ENCODE measurements at places on chromosomes 7 and 10.

- DNase-seq: no peak
These were observed 152.6 kb upstream of the PFKP start for GRCh38 chr10:2914741-2915140.

GRCh38 chr10:124650263-124650662 lies 93.9 kb downstream of the FAM53B start:
- no peak for DNase-seq

DNA sequence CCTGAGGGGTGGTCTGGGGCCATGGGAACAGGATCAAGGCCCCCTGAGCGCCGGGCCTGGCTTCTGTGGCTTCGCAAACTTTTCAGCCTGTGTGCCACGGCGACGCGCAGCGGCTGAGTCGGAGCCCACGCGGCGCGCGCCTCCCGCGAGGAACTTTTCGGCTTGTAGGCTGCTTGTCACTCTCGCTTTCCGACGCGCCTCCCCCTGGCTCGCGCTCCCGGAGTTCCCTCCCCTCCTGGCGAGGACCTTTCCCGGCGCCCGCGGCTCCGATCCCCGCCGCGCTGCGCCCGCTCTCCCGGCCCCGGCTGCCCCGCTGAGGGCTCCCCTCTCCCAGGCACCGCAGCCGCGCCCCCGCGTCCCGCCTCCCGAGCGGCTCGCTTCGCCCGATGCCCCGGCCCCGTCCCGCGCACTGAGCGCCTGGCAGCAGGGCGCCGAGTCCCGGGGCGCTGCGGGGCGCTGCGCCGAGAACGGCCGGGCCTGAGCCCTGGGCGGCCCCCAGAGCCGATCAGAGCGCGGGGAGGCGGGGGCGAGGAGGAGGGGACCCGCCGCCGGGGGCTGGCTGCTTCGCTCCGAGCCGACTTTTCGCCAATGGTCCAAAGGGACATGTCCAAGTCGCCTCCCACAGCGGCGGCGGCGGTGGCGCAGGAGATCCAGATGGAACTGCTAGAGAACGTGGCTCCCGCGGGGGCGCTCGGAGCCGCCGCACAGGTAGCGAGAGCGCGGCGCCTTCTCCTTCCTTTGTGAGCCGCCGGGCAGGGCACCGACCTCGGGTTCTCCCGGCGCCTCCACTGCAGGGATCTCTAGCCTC lies at the start of gene CACNB2:
TSS of gene CACNB2 (plus strand) at position 276 of the 808 bp plus-strand sequence.
- DNase-seq: no peak

- DNase-seq: no peak
These were observed 13.2 kb downstream of the ALKBH4 start for GRCh38 chr7:102451371-102452054.

DNA sequence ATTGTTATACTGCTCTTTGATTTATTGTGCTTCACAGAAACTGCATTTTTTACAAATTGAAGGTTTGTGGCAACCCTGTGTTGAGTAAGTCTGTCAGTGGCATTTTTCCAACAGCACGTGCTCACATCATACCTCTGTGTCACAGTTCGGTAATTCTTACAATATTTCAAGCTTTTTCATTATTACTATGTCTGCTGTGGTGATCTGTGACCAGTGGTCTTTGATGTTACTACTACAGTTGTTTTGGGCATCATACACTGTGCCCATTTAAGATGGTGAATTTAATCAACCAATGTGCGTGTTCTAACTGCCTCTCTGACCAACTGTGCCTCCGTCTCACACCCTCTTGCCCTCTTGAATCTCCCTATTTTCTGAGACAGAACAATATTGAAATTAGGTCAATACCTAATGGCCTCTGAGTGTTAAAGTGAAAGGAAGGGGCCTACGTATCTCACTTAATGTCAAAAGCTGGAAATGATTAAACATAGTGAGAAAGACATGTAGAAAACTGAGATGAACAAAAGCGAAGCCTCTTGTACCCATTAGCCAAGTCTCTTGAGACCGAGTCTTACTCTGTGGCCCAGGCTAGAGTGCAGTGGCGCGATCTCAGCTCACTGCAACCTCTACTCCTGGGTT lies 20.2 kb upstream of the ASL start:
- DNase-seq: peak; percentile 67

DNA sequence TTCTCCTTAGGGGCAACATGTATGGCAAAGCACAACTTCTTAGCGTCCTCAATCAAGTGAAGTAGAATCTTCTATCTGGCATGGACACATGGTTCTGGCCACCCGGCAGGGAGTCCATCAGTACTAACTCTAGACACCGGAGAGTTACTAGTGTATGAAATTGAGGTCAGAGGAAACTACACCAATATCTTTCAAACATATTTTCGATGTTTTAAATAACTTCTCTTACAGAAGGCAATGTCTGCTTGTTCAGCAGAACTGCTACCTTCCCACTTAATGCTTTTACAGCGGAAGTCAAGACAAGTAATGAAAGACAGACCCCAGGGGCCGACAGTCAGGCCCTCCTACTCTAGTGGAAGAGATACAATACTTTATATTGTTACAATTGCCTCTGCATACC lies 89.9 kb downstream of the RNF216 start:
- no peak for DNase-seq

GRCh38 chr7:55046582-55047342 lies 27.9 kb downstream of the EGFR start:
- no peak for DNase-seq

DNA sequence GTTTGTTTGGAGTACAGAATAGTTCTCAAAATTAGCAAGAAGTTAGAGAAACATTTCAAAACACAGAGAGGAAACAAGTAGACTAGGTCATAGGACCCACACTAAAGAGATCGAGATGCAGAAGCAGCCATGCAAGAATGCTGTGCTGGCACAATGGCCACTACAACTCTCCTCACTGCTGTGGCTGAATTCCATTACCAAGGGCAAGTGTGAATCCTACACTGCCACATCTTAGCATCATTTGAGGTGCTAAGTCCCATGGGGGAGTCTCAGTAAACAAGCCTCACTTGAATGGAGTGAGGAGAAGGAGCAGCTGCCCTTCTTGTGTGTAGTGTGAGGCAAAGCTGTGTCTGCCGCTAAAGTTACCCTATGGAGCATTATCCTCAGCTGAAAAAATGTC lies 56.7 kb downstream of the PCLO start:
- DNase-seq: no peak

DNA sequence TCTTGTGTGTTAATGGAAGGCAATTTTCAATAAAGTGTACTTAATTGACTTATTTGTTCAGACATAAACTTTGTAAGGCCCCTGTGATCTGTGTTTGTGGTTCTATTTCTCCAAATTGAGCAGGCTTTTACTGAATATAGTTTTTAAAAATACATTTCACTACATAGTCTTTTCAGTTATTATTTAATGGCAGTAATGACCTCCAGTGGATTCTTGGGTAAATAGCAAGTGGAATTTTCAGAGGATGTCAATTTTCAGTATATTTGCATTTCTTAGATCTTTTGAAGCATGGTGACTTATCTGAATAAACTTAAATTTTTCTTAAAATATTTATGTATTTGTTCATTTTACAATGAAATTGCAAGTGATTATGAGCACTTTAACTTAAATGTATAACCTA lies 203.1 kb upstream of the PCLO start:
- no peak for DNase-seq

DNA sequence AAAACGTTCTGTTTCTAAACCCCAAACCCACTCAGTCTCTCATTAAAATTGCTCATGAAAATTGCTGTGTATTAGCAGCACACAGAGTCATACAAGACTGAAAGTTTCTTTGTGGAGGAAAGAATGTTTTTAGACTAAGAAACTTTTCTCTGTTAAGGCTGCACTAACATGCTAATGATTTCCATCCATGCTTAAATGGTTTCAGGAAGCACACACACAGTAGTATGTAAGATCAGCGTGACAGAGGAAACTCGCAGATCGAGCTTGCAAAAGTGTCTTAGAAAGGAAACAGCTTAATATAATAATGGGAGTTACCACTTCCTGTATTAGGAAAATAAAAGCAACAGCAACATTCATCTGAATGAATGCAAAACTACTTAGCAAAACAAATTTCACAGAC lies 112.7 kb downstream of the ICA1 start:
- peak; percentile 79 for DNase-seq

DNA sequence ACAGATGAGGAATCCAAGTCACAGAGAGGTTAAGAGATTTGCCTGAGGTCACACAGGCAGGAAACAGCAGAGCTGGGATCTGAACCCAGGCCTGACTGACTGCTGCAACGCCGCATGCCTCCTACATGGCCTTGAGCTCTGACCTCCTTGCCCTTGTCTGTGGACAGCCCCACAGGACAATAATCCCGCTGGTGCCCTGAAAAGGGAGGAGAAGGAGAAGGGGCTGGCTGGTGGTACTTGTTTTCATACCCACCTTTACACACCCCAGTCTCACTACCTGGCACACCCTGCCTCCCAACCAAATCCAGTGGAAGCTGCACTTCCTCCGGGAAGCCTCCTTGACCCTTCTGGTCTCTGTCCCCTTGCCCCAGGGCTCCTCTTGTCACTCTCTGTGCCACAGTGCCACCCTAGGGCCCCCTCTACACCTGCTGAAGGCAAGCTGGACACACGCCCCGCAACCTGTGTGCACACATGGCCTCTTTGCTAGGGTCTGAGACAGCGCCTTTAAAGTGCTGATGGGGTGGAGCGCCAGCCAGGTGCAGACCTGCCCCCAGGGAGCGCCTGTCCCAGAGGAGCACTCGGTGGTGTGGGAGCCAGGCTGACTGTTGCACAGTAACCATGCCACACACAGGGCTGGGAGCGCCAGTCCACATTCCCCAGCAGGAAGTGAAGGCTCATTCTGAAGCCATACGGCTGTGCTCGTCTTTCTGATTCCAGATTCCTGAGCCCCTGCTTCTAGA lies 38.6 kb downstream of the ZCCHC24 start:
- no peak for DNase-seq

- DNase-seq: no peak
These were observed at the start of gene SH3PXD2A for GRCh38 chr10:103855424-103855823. Gene SH3PXD2A (minus strand): TSS chr10:103855576. CDS start chr10:103855266, 310 bp downstream.

- DNase-seq: peak; percentile 71
These were observed 117.3 kb downstream of the FAM53B start for GRCh38 chr10:124626759-124627380.

- DNase-seq: no peak
These were observed 80.8 kb downstream of the TMEM130 start for GRCh38 chr7:98788966-98789365.

GRCh38 chr10:129900825-129901224 lies 63.2 kb downstream of the EBF3 start:
- DNase-seq: no peak

GRCh38 chr10:72890086-72890485 lies 3.5 kb upstream of the OIT3 start:
- DNase-seq: peak; percentile 5
